ENCODE measurements at places on chromosomes 13 and 19.

GRCh38 chr13:66933527-66933926 lies 296.6 kb downstream of the PCDH9 start:
- no peak for DNase-seq

- no peak for DNase-seq
These were observed 19.1 kb downstream of the COMMD6 start for GRCh38 chr13:75518439-75519088.

DNA sequence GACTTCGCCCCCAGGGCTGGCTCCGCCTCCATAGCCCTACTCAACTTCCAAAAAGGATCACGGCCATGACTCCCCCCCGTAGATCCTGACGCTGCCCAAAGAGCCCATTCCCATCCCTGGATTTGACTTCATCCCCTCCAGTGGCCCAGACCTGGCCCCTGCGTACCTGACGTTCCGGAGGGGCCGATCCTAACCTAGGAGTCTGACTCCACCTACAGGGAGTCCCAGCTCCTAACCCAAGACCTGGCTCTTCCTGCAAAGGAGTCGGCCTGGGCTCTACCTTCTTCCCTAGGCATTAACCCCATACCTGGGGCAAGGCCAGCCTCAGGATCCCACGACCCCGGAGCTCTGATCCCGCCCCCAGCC lies 10.8 kb downstream of the STAP2 start:
- DNase-seq: no peak

- no peak for DNase-seq
These were observed 31.1 kb downstream of the ITM2B start for GRCh38 chr13:48264058-48264457.

- DNase-seq: no peak
These were observed 636.2 kb downstream of the SLITRK6 start for GRCh38 chr13:85163063-85163462.

DNA sequence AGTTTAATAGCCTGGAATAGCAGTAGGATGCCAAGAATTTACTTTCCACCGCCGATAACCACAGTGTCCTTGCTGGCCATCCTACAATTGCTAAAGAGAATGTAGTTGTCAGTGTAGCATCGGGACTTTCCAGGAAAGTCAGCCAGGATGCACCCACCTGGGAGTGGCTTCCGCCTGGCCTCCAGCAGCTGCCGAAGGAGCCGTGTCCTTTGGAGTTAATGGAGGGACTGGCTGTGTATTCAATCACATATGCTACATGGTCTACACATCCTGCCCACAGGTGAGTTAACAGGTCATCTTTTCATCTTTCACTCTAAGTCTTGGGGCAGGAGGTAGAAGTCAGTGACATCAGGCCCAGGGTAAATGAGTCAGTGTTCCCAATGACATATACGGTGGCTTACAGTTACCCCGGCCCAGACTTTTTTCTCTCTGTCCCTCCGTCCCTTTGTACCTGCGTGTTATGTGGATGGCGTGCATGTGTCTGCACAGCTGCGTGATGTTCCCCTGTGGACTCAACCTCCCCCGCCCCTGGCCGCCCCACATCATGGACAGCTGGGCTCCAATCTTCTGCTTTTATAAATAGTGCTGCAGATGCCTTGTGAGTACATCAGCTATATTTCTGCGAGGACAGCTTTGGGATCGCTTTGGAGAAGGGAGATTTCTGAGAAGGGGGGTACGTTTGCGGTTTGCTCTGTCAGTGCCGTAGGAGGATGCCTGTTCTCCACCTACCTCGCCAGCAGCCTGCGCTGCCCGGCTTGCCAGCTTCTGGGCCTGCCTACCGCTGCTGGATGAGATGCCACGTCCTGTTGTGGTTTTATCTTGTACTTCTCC lies 63.1 kb downstream of the ATP11A start:
- no peak for DNase-seq

GRCh38 chr13:85508683-85509329 lies 290.4 kb downstream of the SLITRK6 start:
- no peak for DNase-seq

Measured in frontal cortex (tissue), 4 donors.